ENCODE measurements at places on chromosomes 5 and 9.

GRCh38 chr9:84659313-84659712 is 10.2 kb upstream of the NTRK2 start:
- no peaks in the 10 kb centered on the region for H3K4me1 ChIP-seq
- H3K4me3 ChIP-seq = no peak overlapping the region
- H3K36me3 ChIP-seq = no peaks in the 10 kb centered on the region
- no peak for DNase-seq
- no peaks in the 10 kb centered on the region for H3K27me3 ChIP-seq
- no peak overlapping the region for H3K27ac ChIP-seq

DNA sequence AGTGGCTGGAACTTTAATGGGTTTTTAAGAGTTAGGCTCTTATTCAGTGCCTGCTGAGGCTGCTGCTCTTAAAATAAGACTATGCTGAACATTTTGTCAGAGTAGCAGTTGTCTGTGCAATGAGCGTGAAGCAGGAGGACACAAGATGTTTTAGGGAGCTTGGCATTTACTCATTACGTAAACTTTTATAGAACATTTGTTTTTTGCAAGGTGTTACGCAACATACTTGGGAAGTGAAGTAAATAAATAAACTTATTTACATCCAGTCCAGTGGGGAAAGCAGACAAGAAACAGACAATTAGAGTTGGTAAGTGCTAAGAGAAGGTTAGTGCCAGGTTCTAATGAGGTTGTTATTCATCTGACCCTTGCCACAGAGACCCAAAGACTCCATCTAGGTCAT is 226.0 kb downstream of the HINT1 start:
- no peak overlapping the region for H3K27ac ChIP-seq
- no peak overlapping the region for H3K4me3 ChIP-seq
- no peak for DNase-seq
- no peaks in the 10 kb centered on the region for H3K36me3 ChIP-seq

GRCh38 chr5:39505363-39505762 is 80.6 kb upstream of the DAB2 start:
- H3K27ac ChIP-seq = no peak overlapping the region
- H3K4me3 ChIP-seq = no peak overlapping the region
- no peaks in the 10 kb centered on the region for H3K36me3 ChIP-seq
- H3K4me1 ChIP-seq = peaks cover 2% of the 10 kb centered on the region

DNA sequence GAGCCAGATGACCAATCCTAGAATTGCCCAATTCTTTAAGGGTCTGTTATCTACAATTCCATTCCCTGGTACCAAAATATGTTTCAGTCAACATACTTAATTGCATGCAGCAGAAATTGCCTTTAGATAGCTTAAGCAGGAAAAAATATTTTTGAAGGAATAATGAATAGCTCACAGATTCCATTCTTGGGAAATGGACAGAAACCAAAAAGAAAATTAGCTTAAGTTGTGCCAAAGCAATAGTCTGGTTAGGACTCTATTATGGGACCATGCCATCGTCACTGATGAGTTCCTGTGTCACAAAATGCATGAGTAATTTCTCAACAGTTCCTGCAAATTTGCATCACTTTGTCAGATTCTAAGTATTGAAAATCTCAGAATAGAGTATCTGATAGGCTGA is 12.3 kb downstream of the ACTBL2 start:
- peaks cover 9% of the 10 kb centered on the region for H3K27me3 ChIP-seq
- no peak overlapping the region for H3K27ac ChIP-seq
- no peaks in the 10 kb centered on the region for H3K36me3 ChIP-seq
- H3K4me3 ChIP-seq = no peak overlapping the region
- DNase-seq = no peak
- H3K4me1 ChIP-seq = no peaks in the 10 kb centered on the region
